ENCODE measurements at places on chromosomes 1 and 21.
A peak's percentile ranks its signal among the peaks of the same experiment; 100 is the strongest.

DNA sequence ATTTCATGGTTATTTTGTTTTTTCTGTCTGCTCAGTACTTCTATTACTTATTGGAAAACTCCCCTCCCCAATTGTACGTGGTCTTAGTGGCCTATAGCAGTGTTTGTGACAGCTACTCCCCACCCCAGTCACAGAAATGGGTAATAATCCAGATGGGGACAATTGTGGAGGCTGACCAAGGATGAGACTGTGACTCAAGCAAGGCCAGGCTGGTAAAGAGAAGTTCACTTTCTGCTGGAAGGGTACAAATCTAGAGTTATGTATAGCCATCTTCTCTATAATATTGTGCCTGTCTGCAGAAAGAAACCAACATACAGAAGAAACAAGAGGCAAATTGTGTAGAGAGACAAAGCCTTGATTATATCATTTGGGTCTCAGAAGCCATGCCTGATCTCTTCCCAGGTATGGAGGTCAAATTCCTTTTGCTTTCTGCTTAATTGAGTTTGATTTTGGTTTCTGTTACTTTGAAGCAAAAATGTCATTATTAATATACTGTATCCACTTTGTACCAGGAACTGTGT, 270.4 kb downstream of the HLX start:
- no peak for DNase-seq

DNA sequence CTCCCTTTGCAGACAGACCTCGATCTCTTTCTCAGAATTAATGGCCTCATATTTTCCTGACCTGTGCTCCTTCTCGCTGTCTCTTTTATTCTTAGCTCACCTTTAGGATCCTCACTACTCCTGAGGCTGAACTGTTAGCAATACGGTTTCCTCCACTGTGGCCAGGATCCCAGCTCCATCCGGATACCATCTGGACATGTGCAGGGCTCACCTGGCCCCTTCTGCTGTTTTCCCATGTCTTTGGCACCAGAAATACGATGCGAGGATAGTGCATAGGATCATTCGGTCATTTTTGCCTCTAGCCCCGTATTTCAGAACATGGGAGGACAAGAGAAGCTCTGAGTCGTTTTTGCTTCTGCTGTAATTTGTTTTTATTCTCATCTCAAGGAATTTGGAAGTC, 108.5 kb upstream of the KIF26B start:
- no peak for DNase-seq

DNA sequence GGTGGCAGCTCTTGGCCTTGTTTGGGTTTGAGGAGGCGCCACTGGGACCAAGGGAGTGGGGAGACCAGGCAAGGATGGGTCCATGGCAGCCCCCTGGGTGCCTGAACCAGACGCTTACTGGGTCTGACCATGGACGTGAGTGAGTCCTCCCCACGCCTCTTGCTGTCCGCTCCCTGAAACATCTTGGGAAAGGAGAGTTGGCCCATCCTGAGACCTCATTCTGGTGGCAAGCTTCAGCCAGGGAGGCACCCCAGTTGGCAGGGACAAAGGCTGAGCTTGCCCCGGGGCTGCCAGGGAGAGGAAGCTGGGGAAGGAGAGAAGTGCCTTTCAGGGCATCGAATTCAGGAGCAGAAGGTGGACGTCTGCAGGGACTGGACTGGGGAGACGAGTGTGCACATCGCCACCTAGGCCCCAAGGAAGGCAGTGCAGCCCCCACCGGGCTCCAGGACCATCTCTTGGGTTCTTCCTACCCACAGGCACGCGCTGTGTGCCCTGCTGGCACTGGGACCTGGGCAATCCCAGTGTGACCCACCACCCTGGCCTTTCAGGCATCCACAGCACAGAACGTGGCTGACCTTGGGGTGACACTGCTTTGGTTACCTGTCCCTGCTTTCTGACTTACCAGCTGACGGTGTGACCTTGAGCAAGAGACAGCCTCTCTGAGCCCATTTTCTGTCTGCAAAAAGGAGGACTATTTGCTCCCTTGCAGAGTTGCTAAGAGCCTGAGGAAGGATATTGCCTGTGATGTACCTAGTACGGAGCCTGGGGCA, 132.9 kb upstream of the WNT4 start:
- peak; percentile 64 for DNase-seq

- DNase-seq = peak; percentile 85
These were observed 32.2 kb upstream of the EPB41 start for GRCh38 chr1:28882009-28882628.

DNA sequence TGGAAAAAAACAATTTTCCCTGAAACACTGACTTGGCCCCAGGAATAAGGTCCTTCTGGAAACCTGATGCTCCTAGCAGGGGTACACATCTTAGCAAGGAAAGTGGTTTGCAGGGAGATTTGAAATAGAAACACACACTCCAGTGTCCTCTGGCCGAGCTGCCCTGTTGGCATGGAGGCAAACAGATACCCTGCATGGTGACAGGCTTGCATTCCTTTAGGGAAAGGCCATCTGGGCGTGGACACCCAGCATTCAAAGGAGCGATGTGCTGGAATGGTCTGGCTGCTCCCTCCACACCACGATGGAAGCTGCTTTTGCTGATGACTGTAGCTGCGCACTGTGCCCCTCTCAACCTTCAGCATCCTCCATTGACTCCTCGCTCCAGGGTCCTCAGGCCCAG, 41.5 kb upstream of the BCAR3 start:
- no peak for DNase-seq

DNA sequence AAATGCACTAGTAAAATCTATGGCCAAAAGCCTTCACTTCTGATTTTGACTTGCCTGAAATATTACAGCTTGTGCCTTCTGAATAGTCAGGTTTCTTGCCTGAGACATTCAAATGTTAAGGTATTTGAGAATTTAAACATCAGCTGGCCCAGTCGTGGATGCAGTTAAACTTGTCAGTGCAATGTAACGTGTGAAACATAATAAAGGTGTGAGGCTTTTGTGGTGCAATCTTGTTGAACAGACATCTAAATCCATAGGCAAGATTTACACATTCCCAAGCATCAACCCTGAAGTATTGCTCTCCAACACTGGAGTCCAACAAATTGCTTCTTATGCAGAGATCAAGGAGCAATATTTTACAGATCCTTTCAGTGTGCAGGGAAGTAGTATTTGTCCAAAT, 4.4 kb downstream of the CCN1 start:
- DNase-seq = no peak

DNA sequence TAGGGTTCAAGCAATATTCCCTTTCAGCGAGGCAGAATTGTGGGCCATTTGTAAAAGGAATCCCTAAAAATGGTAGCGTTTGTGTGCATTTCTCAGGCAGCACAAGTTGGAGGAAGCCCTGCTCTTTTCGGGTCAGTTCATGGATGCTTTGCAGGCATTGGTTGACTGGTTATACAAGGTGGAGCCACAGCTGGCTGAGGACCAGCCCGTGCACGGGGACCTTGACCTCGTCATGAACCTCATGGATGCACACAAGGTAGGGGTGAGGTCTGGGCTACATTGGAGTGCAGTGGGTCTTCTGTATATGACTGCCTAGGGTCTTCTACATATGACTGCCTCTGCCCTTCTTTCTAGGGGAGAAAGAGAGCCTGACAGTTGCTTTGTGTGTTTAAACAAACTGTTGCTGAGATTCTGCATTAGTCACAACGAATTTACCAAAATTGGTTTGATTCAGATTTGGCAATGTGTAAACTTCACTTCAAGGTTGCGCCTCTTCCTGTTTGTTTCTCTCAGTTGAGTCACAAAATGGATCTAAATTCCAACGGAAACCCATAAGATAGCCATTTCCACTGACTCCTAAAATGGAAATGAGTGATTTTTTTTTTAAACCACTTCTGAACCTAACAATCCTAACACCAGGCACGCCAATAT, 40.4 kb upstream of the BMP8A start:
- DNase-seq = no peak

All from activated CD4-positive, alpha-beta T cell treated with anti-CD3 and anti-CD28 coated beads, Interleukin-2, amount 50 U/mL, for 48 hours (primary cell).